GM20000 (cell line): ENCODE measurements at places on chromosomes 2 and 18.
A peak's percentile ranks its signal among the peaks of the same experiment; 100 is the strongest.

DNA sequence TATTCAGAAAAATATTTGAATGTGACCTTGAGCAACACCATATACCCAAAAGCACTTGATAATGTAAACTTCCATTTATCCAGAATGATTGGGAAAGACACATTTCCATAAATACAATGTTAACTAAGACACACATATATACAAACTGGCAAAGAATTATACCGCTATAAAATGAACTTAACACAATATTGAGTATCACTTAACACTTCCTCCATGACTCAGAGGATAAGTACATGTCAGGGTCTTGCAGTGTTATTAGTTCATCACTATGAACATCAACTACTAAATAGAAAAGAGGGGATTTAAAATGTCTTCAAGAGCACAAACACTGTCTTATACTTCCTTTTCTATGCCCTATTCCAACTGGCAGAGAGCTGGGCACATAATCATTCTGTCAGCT is 18.6 kb downstream of the WDSUB1 start:
- no peak for DNase-seq

DNA sequence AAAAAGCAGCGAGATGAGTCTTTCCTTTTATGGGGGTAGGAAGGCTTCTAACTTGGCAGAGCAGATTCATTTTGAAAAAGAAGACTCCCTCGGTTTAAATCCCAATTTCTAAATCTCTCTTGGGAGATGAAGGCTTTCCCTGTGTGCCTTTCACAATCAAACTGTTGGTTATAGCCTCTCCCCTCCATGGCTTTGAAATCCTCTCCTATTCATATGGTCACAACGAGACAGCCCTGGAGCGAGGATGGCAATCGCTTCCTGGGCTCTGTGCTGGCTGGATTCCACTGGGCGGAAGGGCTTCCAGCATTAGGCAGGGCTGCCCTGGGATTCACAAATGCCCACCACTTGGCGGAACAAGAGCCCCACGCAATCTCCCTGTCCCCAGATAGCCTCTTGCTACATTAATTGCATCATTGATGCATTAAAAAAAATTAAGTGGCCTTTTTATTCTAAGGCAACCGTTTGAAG is 1.6 kb downstream of the CAVIN2 start:
- DNase-seq, result no peak

- DNase-seq, result no peak
Measured at GRCh38 chr2:221676566-221677172, 104.6 kb upstream of the EPHA4 start.

DNA sequence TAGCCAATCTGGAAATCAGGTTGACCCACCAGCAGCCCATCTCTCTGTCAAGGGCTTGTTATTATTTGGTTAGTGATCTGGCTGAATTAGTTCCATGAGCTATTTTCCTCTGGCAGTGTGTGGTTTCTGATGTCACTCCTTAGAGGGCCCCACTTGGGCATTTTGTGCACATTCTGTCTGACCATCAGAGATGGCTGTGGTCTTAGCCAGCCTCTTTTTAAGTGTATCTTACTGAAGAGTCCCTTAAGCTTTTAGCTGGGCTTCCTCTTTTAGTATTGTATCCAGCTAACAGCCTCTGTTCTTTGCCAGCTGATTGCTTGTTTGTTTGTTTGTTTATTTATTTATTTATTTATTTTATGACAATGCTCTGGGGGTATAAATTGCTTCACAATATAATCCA is 951.1 kb upstream of the CNTNAP5 start:
- no peak for DNase-seq

DNA sequence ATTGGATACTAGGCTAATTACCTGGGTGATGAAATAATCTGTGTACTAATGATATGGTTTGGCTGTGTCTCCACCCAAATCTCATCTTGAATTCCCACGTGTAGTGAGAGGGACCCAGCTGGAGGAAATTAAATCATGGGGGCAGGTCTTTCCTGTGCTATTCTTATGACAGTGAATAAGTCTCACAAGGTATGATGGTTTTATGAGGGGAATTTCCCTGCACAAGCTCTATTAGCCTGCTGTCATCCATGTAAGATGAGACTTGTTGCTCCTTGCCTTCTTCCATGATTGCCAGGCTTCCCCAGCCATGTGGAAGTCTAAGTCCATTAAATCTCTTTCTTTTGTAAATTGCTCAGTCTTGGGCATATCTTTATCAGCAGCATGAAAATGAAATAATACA is 394.1 kb upstream of the SYT4 start:
- no peak for DNase-seq

GRCh38 chr2:44479127-44479887 is 117.6 kb downstream of the CAMKMT start:
- peak; percentile 67 for DNase-seq

DNA sequence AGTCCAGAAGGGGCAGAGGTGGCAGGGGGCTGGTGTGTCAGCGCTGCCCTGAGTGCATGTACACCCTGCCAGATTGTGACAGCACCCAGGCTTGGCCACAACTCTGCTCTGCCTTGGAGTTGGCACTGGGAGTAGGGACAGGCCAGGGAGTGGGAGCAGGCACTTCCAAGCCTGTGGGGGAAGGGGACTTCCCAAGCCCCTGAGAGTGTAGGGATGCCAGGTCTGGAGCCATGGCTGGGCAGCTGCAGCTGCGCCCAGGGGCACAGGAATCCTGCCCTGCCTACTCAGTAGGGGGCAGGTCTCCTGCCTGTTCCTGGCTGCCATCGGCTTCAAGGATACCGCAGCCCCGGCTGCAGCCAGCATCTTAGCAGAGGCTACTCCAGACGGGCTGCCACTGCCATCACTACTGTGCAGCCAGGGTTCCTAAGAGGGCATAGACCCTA is 109.4 kb downstream of the CALCRL start:
- no peak for DNase-seq

- DNase-seq, result no peak
Measured at GRCh38 chr2:2187196-2187595, 143.9 kb downstream of the MYT1L start.

- DNase-seq, result peak; percentile 16
Measured at GRCh38 chr2:37232131-37232933, 874 bp downstream of the NDUFAF7 start.

- DNase-seq, result no peak
Measured at GRCh38 chr2:187495324-187495723, 47.3 kb upstream of the CALCRL start.

DNA sequence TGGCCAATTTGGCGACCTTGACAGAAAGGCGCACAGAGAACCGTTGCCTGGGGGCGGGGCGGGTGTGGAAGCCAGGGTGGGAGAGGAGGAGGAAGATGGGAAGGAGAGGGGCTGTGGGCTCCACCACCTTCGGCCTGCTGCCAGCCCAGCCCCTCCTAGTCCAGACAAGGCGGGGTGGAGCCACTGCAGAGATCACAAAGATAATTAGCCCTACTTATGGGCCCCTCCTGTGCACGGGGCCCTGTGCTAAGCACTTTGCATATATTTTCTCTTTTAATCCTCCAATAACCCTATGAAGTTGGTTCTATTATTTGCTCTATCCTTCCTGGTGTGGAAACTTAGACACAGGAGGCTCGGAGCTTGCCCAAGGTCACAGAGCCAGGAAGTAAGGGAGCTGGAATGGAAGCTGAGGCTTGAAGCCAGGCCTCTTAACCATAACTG is 13.7 kb upstream of the ECEL1 start:
- no peak for DNase-seq

DNA sequence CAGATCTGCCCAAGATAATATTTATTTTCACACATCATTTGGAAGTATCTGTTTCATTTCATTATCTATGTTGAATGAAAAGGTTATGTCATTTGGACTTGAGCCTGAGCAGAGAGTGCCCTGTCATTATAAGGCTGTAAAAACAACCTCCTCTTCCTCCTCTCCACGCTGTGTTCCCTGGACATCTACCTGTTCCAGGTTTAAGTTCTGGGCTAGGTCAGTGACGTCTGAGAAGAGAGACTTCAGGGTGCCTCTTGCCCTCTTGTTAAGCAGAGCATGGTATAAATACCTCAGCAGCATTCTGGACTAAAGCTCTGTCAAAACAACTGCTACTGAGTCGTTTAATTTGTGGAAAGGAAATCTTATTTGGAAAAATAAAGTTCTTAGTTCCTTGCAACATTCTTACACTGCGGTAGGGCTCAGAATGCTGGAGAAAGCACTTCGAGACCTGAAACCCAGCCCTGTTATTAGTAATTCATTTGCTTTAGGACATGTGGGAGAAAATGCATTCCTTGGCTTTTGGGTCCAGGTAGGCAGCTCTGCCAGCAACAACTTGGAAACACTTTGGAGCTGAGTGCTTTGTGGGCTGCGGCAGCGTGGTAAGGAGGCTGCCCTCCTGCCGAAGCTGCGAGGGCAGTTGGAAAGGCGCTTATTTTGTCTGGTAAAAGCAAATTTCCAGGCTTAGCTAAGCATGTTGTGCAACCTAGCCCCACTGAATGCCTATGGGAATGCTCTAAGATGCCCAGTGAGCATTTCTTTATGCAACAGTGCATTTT is 91.8 kb upstream of the NEDD4L start:
- no peak for DNase-seq

DNA sequence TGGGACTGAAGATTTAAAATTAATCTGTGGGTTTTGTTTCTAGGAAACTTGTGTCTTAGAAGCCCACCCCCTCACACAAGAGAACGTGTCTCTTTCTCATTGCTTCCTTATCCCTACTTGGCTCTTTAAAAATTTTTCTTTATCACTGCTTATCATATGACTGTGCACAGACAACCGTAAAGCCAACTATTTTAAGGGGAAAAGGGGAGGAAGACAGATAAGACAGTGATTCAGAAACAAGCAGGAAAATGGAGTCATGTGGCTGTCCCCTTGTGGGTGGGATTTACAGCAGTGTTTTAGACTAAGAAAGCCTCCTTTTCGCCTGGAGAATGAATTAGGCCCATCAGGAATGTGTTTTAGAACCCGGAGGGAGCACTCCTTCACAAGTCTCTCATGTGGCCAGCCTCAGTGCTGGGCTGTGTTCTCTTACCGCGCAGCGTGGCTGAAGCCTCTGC is 17.6 kb downstream of the PRKCE start:
- no peak for DNase-seq

DNA sequence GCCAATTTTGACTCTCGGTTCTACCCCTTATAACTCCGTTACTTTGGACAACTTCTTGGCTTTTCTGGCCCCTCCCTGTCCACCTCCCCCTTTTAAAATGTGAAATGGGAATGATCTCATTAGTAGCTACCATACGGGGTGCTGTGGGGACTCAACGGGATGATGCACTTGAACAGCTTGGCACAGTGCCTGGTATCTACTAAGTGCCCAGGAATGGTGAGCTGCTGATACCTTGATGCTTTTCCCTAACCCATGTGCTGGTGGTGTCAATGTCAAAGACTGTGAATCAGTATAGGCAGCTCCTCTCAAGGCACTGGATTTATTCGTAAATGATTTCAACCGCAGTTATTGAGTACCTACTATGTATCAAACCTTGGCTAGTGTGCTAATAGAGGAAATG is 204.2 kb downstream of the LOXHD1 start:
- no peak for DNase-seq

DNA sequence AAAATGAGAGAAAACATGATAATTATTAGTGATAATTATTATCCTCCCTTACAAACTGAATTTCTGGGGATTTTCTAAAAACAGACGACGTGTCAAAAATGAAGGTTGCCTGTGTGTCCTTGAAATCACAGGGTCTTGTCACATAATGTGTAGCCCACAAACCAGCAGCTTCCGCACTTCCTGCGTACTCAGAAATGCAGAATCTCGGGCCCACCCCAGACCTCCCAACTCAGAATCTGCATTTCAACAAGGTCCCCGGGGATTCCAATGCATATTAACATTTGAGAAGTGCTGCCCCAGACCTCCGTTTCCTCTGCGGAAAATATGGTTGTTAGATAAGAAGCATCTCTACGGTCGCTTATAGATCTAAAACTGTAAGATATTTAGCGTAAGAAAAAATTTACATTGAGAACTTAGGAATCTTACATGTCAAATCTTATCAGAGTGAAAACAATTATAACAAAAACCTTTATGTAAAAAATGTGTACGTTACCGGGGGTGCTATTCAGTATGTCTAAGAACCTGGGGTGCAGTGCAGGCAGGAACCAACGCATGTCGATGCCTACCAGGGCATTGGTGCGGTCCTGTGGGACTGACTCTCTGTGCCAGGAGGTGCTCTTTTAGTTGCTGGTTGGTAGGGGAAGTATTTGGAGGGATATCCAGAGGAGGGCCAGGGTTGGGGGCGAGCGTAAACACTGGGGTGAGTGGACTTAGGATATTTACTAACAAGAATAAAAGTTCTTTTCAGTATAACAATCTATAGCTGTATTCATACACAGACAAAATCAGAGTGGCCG is 15.2 kb downstream of the CDKL4 start:
- no peak for DNase-seq

DNA sequence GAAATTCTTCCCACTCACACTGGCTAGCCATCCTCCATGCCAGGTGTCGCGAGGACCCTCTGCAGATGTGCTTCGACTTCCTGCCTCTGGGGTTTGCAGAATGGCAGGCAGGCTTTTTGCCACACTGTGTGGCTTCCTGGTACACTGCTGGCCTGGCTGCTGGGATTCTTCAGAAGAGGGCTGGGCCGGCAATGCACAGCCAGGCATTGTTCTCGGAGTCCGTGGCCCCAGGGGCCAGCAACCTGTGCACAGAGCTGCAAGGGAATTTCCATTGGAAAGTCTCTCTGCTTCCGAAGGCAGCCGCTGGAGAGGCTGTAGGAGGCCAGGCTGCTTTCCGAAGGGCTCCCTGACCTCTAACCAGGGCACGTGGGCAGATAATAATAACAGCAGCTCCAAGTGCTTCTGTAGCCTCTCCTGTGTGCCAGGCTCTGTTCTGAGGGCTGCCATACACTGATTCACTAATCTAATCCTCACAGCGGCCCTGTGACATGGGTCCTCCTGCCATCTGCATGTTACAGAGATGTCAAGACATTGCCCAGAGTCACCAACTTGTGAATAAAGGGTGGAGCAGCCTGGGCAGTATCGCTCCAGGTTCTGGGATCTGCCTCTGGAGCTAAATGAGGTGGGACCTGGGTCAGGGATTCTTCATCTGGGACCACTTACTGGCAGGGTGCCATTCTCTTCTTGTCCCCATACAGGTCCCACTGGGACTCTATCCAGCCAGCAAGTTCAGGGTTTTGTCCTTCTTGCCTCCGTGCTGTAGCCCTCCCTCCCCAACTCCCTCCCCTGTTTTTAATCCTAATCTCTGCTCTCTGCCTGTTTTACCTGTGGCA is 5.0 kb downstream of the LDLRAD4 start:
- no peak for DNase-seq

DNA sequence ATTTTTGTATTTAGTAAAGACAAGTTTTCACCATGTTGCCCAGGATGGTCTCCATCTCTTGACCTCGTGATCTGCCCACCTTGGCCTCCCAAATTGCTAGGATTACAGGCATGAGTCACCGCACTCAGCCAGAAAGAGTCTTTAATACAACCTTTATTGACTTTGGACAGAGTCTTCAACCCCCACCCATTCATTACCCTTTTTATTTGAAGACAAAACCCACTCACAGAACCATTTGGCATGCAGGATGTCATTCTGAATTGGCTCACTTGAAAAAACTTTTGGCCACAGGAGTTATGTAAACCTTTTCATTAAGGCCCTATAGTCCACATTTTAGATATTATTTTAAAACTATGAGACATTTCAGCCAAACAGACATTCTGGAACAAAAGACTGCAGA is 217.9 kb upstream of the RND3 start:
- no peak for DNase-seq
